ENCODE measurements at places on chromosomes 7 and 10.

DNA sequence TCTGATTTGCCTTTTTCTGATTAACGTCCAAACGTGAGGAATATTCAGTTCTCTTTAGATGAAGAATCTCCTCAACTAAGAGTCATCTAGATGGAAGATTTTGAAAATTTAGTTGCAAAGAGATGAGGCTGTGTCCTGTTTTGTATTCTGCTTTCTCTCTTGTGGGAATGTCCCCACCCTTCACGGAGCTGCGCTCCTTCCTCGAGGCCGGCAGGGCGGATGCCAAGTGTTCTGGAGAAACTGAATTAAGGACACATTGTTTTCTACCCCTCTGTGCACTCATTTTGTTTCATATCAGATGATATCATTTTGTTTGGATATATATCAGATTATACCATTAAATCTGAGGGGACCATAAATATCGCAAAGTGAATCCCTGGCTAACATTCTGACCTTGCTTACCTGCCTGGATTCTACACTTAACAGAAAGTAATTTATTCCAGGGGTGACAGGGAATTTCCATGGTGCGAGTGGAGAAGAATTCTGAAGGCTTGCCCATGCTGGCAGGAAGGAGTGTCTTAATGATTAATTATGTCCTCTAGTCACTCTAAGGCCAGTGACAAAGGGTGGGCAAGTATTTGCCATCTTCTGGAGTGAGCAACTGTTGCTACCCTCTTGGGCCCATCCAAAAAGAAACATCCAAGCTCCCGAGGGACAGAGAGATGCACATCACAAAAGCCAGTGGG lies 47.9 kb upstream of the IGFBP3 start:
- DNase-seq = no peak

GRCh38 chr7:76328389-76328788 lies 25.9 kb downstream of the HSPB1 start:
- no peak for DNase-seq

GRCh38 chr10:59060852-59061251 lies 115.6 kb upstream of the PHYHIPL start:
- DNase-seq = no peak

- no peak for DNase-seq
These were observed 72.9 kb upstream of the TMEM248 start for GRCh38 chr7:66847879-66848790.

DNA sequence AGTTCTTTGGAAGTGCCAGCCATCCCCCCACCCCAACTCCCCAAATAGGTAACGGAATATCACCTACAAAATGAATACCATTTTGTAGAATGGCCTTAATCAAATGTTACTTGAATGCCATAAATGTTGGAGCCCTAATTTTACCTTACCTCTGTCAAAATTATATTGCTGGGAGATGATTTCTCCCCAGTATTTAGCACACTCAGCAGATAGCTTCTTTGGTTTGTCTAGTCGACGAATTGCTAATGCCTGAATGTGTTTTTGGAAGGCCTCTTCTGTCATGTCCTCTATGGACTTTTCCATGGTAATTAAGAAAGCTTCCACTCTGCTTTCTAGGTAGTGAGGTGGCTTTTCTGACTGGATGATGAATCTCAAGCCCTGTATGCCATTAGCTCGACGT lies 110.3 kb downstream of the IDE start:
- DNase-seq = no peak

DNA sequence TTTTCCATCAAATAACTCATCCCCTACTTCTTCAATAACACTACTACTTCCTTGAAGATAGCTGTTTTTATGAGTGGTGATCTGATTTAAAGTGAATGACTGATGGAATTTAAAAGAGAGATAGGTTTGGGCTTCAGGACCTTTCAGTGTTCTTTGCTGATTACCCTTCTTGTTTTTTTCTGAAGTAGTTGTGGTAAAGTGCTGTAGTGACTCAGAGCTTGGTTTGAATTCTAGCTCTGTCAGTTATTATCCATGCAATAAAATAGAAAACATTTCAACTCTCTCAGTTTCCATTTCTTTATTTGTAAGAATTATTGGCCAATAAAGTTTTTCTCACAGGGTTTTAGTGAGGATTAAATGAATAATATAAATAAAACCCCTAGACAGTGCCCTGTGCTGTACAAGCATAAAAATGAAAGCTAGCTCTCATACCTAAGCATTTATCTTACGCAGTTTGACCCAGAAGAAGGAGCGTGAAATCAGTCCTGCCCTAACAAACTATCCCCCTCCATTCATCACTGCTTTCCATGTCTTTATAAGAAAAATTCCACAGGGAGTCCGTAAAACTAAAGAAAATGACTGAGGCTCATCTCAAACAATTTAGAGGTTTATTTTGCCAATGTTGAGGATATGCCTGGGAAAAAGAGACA lies 25.1 kb upstream of the AKAP9 start:
- no peak for DNase-seq

- DNase-seq = no peak
These were observed 48.7 kb upstream of the PPP1R3C start for GRCh38 chr10:91681361-91682276.

DNA sequence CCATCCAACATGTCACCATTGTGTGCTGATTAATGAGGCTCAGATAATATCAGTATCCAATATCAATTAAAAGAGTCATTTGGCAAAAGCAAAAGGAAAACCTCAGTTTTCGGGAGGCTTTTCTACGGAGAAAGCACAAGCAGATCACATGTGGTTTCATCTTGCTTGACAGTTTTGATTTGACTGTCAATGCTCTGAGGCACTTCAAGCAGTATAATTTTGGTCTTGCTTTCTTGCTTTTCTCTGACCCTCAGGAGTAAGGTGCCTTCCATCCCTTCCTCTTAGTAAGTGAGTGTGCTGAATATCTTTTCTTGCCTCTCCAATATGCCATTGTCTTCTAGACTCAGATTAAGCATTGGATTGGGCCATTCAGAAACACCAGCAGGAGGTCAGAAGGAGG lies 115.5 kb upstream of the CALCR start:
- no peak for DNase-seq

DNA sequence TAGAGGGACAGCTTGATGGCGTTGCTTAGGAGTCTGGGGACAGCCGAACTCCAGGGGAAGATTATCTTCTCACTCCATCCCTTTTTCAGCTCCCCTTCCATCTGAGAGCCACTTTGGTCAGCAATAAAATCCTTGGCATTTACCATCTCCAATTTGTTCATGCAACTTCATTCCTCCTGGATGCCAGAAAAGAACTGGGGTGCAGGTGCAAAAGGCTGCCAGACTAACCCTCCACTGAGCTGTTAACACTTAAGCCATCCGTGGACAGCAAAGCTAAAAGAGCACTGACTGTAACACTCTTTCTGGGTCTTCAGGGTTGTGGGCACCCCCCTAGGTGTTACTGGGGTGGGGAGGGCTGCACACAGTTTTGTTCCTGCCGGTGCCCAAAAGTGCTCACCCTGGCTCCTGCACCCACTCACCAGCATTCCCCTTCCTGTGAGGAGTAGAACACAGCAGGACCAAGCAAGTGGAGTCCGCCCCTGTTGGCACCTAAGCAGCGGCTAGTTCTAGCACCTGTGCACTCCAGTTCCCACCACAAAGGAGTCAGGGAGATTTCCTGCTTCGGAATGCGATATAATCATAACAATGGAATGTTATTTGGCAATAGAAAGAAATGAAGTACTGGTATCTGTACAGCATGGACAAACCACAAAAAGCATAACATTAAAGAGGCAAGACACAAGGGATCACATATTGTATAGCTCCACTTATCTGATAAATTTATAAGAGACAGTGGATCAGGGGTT lies 95.1 kb downstream of the NPY start:
- no peak for DNase-seq

- DNase-seq = no peak
These were observed 10.4 kb downstream of the PSD start for GRCh38 chr10:102408131-102408727.

DNA sequence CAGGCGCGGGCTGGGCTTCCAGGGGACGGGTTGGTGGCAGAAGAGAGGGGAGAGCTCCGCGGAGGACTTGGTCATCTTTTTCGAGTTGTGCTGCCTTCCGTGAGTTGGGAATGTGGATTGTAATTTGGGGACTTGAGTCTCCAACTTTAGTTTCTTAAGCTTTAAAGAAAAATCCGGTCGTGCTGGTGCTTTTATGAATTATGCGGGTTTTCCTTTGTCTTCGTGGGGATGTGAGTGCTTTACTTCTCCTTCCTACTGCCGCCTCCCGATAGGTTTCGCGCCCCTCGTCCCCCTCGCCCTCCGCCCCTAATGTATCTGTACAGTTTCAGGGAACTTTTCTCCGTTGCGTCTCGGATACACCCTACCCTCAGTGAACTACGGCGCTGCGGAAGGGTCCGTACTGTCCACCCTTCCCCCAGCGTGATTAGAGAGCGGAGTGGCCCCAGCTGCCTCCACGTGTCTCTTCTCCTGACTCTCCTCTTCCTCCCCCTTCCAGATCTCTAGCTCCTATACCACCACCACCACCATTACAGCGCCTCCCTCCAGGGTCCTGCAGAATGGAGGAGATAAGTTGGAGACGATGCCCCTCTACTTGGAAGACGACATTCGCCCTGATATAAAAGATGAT lies 649 bp downstream of the SCD start:
- DNase-seq = no peak

DNA sequence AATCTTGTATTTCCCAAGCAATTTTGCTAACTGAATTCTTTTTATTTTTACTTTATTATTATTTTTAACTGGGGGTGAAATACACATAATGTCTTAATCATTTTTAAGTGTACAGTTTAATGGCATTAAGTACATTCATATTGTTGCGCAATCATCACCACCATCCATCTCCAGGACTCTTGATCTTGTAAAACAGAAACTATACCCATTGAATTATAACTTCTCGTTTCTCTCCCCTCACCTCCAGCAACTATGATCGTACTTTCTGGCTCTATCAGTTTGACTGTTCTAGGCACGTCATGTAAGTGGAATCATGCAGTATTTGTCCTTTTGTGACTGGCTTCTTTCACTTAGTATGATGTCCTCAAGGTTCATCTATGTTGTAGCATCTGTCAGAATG lies 108.8 kb downstream of the ARL5B start:
- no peak for DNase-seq
